ENCODE measurements at places on chromosomes 7 and 10.

DNA sequence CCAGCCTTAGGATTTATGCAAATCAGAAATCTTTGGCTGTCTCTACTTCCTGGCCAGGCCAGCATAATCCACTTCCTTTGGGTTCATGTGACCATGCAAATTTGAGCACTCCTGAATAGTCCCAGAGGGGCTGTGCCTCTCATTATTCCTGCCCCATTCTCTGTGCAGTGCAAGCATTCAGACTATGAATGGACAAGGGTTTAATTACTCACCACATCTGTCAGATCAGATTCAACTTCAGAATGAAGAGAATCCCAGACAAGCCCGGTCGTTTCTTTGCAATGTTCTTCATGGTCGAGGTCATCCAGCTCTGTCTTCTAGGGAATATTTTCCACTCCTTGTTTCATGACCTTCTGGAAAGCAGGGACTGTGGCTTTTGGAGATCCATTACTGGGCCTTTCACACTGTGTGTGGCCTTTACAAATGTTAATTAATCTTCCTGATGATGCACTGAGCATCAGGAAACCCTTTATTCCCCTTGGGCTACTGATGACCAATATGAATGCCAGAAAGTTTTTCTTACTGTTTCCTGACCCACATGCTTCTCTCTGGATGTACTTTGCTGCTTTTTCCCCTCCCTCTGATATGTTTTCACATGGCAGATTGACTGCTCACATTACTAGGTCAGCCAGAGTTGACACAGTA is 217.6 kb upstream of the TCF7L2 start:
- peak; percentile 11 for DNase-seq

GRCh38 chr7:48170506-48170905 is 752 bp upstream of the ABCA13 start:
- DNase-seq: no peak

DNA sequence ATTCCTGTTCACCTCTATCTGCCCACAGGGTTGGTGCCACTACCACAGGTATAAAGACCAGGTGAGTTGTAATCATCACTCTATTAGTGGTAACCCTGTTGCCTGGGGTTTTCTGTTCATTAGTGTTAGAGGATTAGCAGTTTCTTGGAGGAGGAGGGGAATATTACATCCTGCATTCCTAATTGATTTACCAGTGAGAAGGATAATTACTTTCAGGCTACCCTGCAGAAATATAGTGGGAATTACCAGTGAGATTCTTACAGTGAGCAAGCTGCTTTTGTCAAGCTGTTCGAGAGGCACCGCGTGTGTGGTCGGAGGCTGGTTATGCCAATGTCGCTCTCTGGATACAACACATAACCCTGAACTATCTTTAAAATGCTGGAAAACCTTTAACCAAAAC is 280.7 kb downstream of the SORCS3 start:
- DNase-seq: no peak

DNA sequence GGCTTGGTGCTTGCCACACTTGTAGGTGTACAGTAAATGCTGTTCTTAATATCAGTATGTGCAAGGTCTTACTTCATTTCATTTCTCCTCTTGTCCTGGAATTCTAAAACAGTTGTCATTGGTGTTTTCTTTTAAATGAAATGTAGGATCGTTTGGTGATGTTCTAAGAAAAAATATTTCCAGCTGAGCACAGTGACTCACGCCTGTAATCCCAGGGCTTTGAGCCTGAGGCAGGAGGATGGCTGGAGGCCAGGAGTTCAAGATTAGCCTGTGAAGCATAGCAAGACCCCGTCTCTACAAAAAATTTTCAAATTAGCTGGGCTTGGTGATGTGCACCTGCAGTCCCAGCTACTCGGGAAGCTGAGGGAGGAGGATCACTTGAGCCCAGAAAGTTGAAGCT is 32.6 kb upstream of the ELN start:
- DNase-seq: peak; percentile 91

GRCh38 chr10:58952747-58953466 is 223.5 kb upstream of the PHYHIPL start:
- peak; percentile 52 for DNase-seq

GRCh38 chr7:139181404-139181803 is 49.6 kb upstream of the UBN2 start:
- no peak for DNase-seq

- DNase-seq: peak; percentile 93
These were observed 120.6 kb downstream of the PRPF18 start for GRCh38 chr10:13707156-13707881.

- no peak for DNase-seq
These were observed 75.8 kb downstream of the NKX6-2 start for GRCh38 chr10:132710036-132710686.

DNA sequence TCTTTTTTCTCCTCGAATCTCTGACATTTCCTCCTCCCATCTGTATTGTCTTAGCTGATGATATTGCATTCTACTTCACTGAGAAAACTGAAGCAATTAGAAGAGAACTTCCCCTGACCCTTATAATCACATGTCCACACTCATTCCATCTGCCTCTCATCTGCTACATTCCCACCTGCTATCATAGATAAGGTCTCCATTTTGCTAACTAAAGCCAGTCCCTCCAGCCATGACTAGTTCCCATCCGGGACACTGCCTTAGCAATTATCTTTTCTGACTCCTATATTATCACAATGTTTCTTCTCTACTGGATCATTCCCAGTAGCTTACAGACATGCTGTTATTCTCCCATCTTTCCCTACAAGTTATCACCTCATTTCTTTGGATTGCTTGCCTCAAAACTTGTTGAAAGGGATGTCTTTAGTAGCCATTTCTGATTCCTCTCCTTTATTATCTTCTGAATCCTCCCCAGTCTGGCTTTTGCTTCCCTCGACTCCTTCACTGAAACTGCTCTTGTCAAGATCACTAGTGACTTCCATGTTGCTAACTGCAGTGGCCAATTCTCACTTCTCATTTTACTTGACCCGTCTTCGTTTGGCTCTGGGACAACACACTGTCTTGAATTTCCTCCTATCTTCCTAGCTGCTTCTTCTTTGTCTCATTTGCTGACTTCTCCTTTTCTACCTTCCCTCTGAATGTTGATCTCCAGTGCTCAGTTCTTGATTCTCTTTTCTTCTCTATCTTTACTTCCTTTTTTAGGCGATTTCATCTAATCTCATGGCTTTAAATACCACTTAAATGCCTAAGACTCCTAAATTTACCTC is 35.9 kb downstream of the FZD1 start:
- no peak for DNase-seq

- DNase-seq: no peak
These were observed 1.1 kb downstream of the NANOS1 start for GRCh38 chr10:119030421-119031250.

DNA sequence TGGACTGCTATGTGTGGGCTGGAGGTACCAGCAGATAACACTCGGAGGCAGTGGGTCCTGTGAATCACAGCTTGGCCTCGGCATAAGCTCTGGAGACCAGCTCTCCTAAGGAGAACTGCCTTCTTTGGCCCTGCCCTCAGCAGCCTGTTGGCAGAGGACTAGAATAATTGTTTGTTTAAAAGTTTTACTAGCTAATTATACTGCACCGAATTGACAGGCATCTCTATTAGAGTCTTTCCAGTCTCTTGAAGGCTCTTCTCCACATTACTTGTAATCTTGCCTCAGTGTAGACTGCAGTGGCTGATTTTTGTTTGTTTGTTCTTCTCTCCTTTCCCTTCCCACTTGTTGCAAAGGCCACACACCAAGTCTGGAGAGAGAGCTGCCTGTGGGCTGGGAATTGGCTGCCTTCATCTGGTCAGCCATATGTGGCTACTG is 183.2 kb downstream of the AUTS2 start:
- DNase-seq: peak; percentile 49

DNA sequence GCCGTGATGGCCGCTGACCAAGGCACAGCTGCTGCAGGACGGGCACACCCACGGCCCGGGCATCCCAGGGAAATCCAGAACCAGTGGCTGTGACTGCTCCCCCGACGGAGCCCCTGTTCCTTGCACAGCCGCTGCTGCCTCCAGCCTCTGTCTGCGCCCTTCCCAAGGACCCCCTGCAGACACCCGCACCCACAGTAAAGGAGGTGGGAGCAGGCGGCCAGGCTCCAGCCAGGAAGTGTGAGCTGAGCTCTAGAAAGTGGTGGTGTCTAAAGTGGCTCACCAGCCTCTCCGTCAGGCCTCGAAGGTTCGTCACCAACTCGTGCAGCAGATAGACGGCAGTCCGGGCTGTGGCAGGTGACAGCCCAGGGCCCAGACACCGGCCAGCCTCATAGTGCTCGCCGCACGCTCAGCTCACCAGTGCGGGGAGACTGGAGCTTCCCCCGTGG is 306.7 kb downstream of the DNAJB6 start:
- no peak for DNase-seq

DNA sequence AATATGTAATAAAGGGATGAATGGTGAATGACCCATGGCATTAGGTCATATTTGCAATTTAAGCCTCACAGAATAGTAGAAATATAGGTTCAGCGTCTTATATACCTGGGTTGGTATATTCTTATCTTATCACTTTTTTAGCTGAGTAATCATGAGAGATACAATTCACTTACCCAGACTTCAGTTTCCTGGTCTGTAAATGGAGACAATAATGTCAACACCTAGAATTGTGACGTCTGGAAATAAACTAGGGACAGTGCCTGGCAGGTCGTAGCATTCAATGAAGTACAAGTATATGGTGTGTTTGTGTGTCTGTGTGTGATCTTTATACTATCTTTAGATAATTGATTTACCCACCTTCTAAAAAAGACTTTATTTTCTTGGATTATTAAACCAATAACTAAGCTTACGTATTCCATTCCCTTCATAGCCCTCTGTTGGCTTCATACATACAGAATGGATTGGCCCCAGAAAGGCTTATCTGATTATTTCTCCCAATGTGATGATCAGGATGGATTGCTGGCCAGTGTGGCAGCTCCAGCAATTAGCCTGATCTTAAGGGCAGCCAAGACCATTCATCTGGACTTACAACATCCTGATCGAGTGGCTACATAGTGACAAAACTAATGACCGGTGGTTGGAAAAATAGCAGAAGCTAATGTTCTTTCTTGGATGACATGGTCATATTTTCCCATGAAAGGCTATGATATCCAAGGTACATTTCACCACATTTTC is 121.2 kb upstream of the NPVF start:
- no peak for DNase-seq

DNA sequence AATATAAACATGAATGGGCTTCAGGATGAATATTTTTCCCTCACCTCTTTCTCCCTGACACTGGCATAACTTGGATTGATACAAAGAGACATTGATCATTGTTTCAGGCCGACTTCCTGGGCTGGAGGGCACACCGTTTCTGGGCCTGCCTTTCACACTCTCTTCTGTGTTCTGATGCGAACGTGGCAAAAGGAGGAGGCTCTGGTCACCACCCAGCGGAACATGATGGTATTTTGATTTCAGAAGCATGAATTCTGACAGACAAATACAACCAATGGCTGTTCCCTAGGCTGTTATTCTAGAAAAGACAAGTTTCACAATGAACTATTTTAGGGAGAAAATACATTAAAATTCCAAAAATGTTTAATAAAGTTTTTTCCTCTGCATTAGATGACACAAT is 534.5 kb upstream of the MKI67 start:
- DNase-seq: no peak

- DNase-seq: peak; percentile 37
These were observed 87.5 kb upstream of the ANLN start for GRCh38 chr7:36301914-36302771.

DNA sequence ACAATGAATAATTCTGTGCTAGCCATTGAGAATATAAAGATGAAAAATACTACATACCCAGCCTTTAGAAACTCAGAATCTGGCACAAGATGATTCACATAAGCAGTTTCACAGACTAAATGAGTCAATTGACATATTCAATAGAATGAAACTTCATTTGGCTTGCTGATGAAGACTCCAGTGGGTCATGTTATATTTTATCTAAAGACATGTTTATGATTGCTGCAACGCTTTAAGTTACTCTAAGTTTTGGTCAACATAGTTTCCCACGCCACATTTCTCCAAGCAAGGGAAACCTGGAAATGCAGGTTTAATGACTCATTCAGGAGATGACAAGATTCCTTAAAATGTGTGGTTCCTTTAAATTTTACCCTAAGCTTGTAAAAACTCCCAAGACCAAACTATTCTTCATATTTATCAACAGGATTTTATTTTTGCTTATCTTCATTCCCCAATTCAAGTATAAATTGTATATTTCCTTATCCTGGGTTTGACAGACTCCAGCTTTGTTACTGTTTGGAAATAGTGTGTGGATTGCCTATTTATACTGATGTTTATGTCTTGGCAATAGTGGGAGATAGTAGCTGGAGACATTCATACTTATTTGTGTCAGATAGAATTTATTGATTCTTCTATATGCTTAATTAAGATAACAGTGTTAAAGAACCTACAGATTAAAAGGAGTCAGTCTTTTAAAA is 6.6 kb downstream of the SEMA3A start:
- peak; percentile 47 for DNase-seq

DNA sequence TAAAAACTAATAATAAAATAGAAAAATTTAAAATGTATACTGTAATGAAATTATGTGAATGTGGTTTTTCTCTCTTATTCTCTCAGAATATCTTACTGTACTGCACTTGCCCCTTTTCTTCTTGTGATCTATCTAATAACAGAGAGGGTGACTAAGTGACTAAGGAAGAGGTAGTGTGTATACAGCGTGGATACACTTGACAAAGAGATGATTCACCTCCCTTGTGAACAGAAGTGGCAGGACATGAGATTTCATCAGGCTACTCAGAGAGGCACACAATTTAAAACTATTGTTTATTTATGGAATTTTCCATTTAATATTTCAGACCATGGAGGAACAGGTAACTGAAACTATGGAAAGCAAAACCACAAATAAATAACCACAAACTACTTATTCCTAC is 806.6 kb upstream of the GHITM start:
- peak; percentile 2 for DNase-seq

- no peak for DNase-seq
These were observed 141.7 kb downstream of the EGFR start for GRCh38 chr7:55160539-55160938.

GRCh38 chr10:16988900-16989299 is 140.7 kb downstream of the CUBN start:
- no peak for DNase-seq

- peak; percentile 15 for DNase-seq
These were observed 47.3 kb upstream of the INSYN2A start for GRCh38 chr10:127243490-127244272.

- peak; percentile 29 for DNase-seq
These were observed 70.9 kb downstream of the ATXN7L1 start for GRCh38 chr7:105805447-105806019.

DNA sequence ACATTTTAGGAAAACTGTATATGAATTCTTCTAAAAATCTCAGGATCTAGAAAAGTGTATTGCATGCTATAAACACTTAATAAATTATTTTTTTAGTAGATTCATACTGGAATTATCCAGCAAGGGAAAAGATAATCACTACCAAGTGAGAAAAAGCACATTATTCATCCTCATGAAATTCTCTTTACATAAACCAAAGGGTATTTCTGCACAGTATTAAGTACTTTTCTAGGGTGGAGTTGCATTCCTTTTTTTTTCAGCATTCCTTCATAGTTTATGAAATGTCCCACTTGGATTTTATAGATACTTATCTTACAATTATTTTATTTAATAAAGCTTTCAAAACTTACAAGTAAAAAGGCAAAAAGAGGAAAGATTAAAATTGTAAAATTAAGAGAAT is 403.3 kb downstream of the HGF start:
- DNase-seq: no peak
